Transverse colon (tissue), 4 donors: ENCODE measurements at places on chromosomes 4 and X.

DNA sequence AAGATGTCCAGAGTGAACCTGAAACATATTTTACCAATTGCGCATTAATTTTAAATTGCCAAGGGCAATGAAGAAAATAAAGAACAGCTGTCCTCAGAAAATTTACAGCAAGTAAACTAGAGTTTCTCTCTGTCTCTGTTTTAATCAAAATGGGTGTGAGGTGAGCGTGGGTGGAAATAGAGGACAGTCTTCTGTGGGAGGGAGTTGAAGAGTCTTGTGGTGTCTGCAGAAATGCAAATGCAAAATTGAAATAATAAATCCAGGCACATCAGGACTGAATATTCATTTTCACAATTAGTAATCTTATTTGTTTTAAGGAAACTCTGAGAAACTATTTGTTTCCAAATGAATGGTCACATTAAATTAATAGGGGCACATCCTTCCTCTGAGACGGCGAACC, 192.0 kb downstream of the ARHGAP10 start:
- H3K4me1 ChIP-seq = peaks cover 7% of the 10 kb centered on the region
- H3K27me3 ChIP-seq = no peaks in the 10 kb centered on the region
- no peak for DNase-seq
- H3K27ac ChIP-seq = no peak overlapping the region

GRCh38 chrX:25872786-25873185, 265.4 kb upstream of the MAGEB18 start:
- no peaks in the 10 kb centered on the region for H3K4me1 ChIP-seq
- no peaks in the 10 kb centered on the region for H3K27me3 ChIP-seq
- DNase-seq = no peak
- no peaks in the 10 kb centered on the region for H3K36me3 ChIP-seq
- no peak overlapping the region for H3K4me3 ChIP-seq

- no peak overlapping the region for H3K27ac ChIP-seq
- no peak overlapping the region for H3K4me3 ChIP-seq
- H3K27me3 ChIP-seq = no peaks in the 10 kb centered on the region
- DNase-seq = no peak
- H3K4me1 ChIP-seq = no peaks in the 10 kb centered on the region
Observed at GRCh38 chr4:106287353-106287969, 28.5 kb downstream of the TBCK start.

- DNase-seq = no peak
- H3K4me3 ChIP-seq = no peak overlapping the region
- H3K27ac ChIP-seq = no peak overlapping the region
- H3K4me1 ChIP-seq = no peaks in the 10 kb centered on the region
- no peaks in the 10 kb centered on the region for H3K36me3 ChIP-seq
Observed at GRCh38 chr4:125115476-125115875, 199.3 kb upstream of the FAT4 start.

DNA sequence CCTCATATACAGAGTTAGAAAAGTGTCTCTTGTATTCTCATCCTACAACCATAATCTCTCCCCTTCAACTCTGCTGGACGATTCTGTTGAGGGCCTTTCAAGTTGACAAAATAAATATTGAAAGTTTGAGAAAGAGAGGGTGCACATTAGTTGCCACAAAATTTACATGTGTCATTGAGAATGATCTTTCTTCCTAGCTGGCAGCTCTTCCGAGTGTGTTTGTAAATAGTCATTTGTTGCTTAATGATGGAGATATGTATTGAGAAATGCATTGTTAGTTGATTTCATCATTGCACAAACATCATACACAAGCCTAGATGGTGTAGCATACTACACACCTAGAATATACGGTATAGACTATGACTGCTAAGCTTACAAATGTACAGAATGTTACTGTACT, 632.8 kb upstream of the AMOT start:
- DNase-seq = no peak
- no peaks in the 10 kb centered on the region for H3K36me3 ChIP-seq
- no peak overlapping the region for H3K27ac ChIP-seq
- no peaks in the 10 kb centered on the region for H3K27me3 ChIP-seq
- no peak overlapping the region for H3K4me3 ChIP-seq

- no peak overlapping the region for H3K27ac ChIP-seq
- no peaks in the 10 kb centered on the region for H3K27me3 ChIP-seq
- no peaks in the 10 kb centered on the region for H3K36me3 ChIP-seq
- no peaks in the 10 kb centered on the region for H3K4me1 ChIP-seq
- no peak overlapping the region for H3K4me3 ChIP-seq
- DNase-seq = no peak
Observed at GRCh38 chrX:48848847-48849246, 13.4 kb upstream of the PCSK1N start.

GRCh38 chrX:97452283-97452682, 568.6 kb downstream of the RPA4 start:
- no peaks in the 10 kb centered on the region for H3K36me3 ChIP-seq
- H3K27ac ChIP-seq = no peak overlapping the region
- no peaks in the 10 kb centered on the region for H3K27me3 ChIP-seq
- no peaks in the 10 kb centered on the region for H3K4me1 ChIP-seq
- H3K4me3 ChIP-seq = no peak overlapping the region
- no peak for DNase-seq

GRCh38 chr4:100649417-100649816, 131.6 kb upstream of the EMCN start:
- H3K27ac ChIP-seq = no peak overlapping the region
- DNase-seq = no peak
- H3K4me1 ChIP-seq = no peaks in the 10 kb centered on the region
- no peaks in the 10 kb centered on the region for H3K27me3 ChIP-seq
- H3K4me3 ChIP-seq = no peak overlapping the region

DNA sequence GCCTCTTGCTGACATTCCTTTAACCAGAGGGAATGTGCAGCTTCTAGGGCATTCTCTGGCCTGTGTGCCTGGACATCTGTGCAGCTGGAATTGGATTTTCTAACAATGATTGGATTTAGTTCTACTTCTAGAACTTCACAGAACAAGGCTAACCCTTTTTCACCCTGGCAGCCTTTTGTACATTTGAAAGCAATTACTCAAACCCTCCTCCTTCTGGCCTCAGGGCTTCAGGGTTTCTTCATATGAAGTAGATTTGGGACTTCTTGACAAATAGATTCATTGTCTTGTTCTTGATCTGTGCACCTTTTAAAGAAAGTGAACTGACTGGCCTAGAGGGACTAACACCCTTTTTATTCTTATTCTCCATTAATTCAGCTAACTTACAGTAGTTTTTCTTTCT, 30.1 kb downstream of the SPATA18 start:
- no peak overlapping the region for H3K4me3 ChIP-seq
- no peak for DNase-seq
- peaks cover 1% of the 10 kb centered on the region for H3K27me3 ChIP-seq
- H3K36me3 ChIP-seq = no peaks in the 10 kb centered on the region
- H3K4me1 ChIP-seq = no peaks in the 10 kb centered on the region
- H3K27ac ChIP-seq = no peak overlapping the region

- no peak overlapping the region for H3K27ac ChIP-seq
- H3K4me1 ChIP-seq = no peaks in the 10 kb centered on the region
- no peak overlapping the region for H3K4me3 ChIP-seq
- H3K27me3 ChIP-seq = no peaks in the 10 kb centered on the region
Observed at GRCh38 chrX:112734290-112734689, 54.6 kb upstream of the LHFPL1 start.

DNA sequence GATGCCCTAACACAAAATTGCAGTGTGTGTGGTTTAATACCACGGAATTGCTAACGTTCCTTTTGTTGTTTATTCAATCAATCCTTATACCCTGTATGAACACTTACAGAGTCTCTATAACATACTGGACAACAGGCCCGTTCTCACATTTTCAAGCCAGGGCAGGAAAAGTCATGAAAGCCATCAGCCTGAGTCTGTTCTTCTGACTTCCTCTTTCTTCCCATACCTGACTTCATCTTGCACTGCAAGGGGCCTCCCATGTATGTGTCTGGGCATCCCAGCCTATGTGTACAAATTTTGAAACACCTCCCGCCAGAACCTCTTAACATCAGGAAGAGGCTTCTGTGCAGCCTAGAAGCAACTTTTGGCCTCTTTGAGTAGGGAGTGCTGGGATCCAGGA, 4.9 kb upstream of the SHISA3 start:
- peaks cover 35% of the 10 kb centered on the region for H3K27me3 ChIP-seq
- H3K4me1 ChIP-seq = no peaks in the 10 kb centered on the region
- H3K4me3 ChIP-seq = no peak overlapping the region
- H3K27ac ChIP-seq = no peak overlapping the region
- no peak for DNase-seq
- no peaks in the 10 kb centered on the region for H3K36me3 ChIP-seq

DNA sequence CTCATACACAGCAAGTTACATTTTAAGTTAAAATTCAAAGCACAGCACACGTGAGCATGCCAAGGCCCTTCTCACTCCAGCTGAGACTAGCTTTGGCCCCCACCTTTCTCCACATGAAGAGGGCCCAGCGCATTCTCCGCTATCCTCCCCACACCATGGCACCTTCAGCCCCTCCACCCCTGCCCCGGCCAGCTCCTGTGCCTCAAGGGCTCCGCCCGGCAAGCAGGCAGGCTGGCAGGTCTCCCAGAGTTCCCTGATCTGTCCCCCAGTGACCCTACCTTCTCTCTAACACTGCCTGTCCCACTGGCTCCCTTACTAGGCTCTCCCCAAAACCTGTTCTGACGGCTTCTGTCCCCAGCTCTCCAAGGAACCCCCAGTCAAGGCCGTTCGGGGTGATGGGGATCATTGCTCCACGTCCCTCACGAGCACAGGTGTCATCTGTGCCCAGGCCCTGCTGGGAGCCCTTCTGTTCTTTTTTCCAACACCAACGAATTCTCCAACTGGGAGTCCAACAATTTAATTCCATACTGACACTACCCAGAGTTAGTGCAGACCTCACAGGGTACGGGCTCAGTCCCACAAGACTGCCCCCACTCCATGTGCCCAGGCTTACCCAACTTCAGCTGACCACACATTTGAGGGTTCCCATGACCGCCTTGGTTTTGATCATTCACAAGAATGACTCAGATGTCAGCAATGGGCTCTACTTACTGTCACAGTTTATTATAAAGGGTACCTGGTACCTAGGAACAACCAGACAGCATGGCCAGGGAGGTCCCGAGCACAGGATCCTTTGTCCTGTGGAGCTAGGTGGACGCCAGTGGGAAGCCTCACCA, 4.2 kb downstream of the LETM1 start:
- H3K36me3 ChIP-seq = no peaks in the 10 kb centered on the region
- H3K27me3 ChIP-seq = no peaks in the 10 kb centered on the region
- no peak overlapping the region for H3K4me3 ChIP-seq
- peaks cover 22% of the 10 kb centered on the region for H3K4me1 ChIP-seq
- H3K27ac ChIP-seq = peak overlapping the region; percentile 59

GRCh38 chr4:15250021-15250441, 177.8 kb upstream of the C1QTNF7 start:
- no peak for DNase-seq
- no peaks in the 10 kb centered on the region for H3K27me3 ChIP-seq
- no peak overlapping the region for H3K4me3 ChIP-seq
- H3K36me3 ChIP-seq = no peaks in the 10 kb centered on the region

- no peaks in the 10 kb centered on the region for H3K36me3 ChIP-seq
- H3K27me3 ChIP-seq = no peaks in the 10 kb centered on the region
- peak; percentile 73 for DNase-seq
- H3K27ac ChIP-seq = peak overlapping the region; percentile 66
- H3K4me3 ChIP-seq = no peak overlapping the region
- no peaks in the 10 kb centered on the region for H3K4me1 ChIP-seq
Observed at GRCh38 chr4:81505004-81505598, 33.4 kb upstream of the RASGEF1B start.

- no peaks in the 10 kb centered on the region for H3K36me3 ChIP-seq
- DNase-seq = no peak
- no peaks in the 10 kb centered on the region for H3K27me3 ChIP-seq
- H3K4me1 ChIP-seq = no peaks in the 10 kb centered on the region
- H3K4me3 ChIP-seq = no peak overlapping the region
- H3K27ac ChIP-seq = no peak overlapping the region
Observed at GRCh38 chr4:104907074-104907649, 239.5 kb upstream of the TET2 start.

GRCh38 chrX:106619797-106620196, 8.0 kb downstream of the RADX start:
- no peak for DNase-seq
- no peaks in the 10 kb centered on the region for H3K36me3 ChIP-seq
- H3K4me1 ChIP-seq = no peaks in the 10 kb centered on the region

- no peaks in the 10 kb centered on the region for H3K4me1 ChIP-seq
- no peaks in the 10 kb centered on the region for H3K27me3 ChIP-seq
- no peak overlapping the region for H3K4me3 ChIP-seq
- no peaks in the 10 kb centered on the region for H3K36me3 ChIP-seq
- no peak overlapping the region for H3K27ac ChIP-seq
Observed at GRCh38 chr4:129136433-129136832, 40.5 kb downstream of the C4orf33 start.

- H3K27me3 ChIP-seq = no peaks in the 10 kb centered on the region
- peak overlapping the region; percentile 86 for H3K27ac ChIP-seq
- no peak for DNase-seq
- no peaks in the 10 kb centered on the region for H3K4me1 ChIP-seq
Observed at GRCh38 chr4:176236946-176237345, 32.1 kb downstream of the ASB5 start.
